ENCODE measurements at places on chromosomes 11 and 22. TPM values are rescaled to one million over a fixed set of nuclear protein-coding genes. Genes with fewer than 3 reads are reported as not detected.

GLB1L3 gene
- polyA plus RNA-seq = not detected

OR10D3 gene
- not detected for polyA plus RNA-seq

RBM4 gene
- polyA plus RNA-seq = 193 TPM

KIAA1671 gene
- 0.34 TPM for polyA plus RNA-seq

PKDREJ gene
- polyA plus RNA-seq = 0.01 TPM

SLC22A25 gene
- not detected for polyA plus RNA-seq

WT1 gene
- not detected for polyA plus RNA-seq

OR10S1 gene
- polyA plus RNA-seq = not detected

RCOR2 gene
- 3.9 TPM for polyA plus RNA-seq

FXYD2 gene
- polyA plus RNA-seq = 0.18 TPM

DEPDC7 gene
- polyA plus RNA-seq = 6.7 TPM

MS4A15 gene
- polyA plus RNA-seq = not detected

IL18 gene
- 0.77 TPM for polyA plus RNA-seq

VWCE gene
- 0.68 TPM for polyA plus RNA-seq

LRRC56 gene
- polyA plus RNA-seq = 0.28 TPM

C11orf24 gene
- polyA plus RNA-seq = 45.6 TPM

FXYD6 gene
- 11.5 TPM for polyA plus RNA-seq

APBB1 gene
- 39.1 TPM for polyA plus RNA-seq

TAF1D gene
- polyA plus RNA-seq = 78.5 TPM

PARVG gene
- not detected for polyA plus RNA-seq

ARHGAP20 gene
- 7.1 TPM for polyA plus RNA-seq

SYT13 gene
- polyA plus RNA-seq = not detected

TEAD1 gene
- polyA plus RNA-seq = 78.9 TPM

ZP1 gene
- polyA plus RNA-seq = not detected

All from fibroblast of lung (primary cell).